D341Med (cell line): ENCODE measurements at places on chromosomes 7 and 10.

- peak; percentile 37 for DNase-seq
These were observed 1.4 kb downstream of the EPHB4 start for GRCh38 chr7:100825751-100826513.

GRCh38 chr10:129626309-129626708 lies 159.3 kb downstream of the MGMT start:
- DNase-seq, result no peak

DNA sequence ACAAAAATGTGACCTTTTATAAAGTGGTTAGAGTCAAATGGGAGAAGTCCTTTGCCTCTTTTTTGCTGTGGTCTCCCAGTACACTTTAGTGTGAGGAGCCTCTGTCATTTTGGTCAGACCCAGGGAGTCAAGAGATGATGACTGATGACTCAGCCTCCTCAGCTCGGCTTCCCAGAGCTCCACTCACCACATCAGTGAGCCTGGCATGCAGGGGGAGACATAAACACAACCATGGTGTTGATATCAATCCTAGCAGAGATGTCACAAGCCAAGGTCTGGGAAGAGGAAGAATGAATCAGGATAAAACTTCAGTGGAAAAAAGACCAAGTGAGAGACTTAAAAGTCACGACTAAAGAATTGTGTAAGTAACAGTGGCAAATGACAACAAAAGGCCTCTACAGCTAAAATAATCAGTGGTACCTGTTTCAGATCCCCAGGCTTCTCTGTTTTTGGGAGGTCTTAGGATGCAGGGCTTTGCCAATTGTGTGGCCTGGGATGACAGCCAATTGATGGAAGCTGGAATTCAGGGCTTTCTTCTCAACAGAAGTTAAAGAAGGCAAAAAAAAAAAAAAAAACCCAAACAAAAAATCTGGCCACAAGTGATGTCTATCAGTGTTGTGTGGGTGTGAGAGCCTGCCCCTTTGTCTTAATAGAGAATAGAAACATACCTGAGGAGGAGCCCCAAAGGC lies 50.2 kb downstream of the TFAM start:
- no peak for DNase-seq

- no peak for DNase-seq
These were observed 16.2 kb downstream of the FAM3C start for GRCh38 chr7:121379930-121380329.

DNA sequence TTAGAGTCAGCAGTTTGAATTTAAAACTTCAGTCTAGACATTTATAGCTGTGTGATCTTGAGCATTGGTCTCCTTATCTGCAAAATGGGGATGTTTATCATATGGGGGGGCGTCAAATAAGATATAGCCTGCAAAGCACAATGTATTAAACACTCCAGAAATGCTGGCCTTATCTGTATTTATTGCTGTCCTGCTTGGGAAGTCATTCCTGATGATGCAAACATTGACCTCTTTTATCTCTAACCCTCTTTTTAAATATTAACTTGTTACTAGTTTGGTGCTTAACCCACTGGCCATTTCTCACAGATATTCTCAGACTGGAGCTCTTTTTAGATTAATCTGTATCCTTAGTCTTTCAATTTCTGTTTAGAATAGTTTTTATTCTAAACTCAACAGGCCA lies 13.2 kb downstream of the MRPS33 start:
- DNase-seq, result no peak

DNA sequence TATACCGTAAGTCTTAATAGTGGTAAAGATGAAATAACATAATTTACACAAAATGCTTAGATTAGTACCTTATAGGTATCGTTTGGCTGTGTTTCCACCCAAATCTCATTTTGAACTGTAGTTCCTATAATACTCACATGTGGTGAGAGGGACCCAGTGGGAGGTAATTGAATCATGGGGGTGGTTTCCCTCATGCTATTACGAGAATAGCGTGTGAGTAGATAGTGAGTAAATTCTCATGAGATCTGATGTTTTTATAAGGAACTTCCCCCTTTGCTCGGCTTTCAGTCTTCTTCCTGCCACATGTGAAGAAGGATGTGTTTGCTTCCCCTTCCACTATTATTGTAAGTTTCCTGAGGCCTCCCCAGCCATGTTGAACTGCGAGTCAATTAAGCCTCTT lies 426.3 kb upstream of the POT1 start:
- no peak for DNase-seq

DNA sequence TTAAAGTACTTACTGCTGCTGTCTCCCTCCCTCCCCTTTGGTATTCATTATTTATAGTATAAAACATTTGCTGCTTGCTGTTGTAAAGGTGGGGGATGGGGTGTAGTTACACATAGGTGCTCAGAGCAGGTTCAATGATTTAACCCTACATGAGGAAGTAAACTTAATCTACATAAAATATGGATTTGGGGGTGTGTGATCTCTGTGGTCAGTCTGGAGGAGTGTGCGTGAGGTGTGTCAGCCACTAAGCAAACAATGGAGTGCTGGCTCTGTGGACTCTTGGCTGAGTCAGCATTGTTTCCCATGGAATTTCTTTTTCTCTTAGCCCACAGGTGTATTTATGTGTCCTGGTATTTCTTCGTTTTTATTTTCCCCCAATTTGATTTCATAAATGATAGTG lies 133.9 kb downstream of the AUTS2 start:
- no peak for DNase-seq

DNA sequence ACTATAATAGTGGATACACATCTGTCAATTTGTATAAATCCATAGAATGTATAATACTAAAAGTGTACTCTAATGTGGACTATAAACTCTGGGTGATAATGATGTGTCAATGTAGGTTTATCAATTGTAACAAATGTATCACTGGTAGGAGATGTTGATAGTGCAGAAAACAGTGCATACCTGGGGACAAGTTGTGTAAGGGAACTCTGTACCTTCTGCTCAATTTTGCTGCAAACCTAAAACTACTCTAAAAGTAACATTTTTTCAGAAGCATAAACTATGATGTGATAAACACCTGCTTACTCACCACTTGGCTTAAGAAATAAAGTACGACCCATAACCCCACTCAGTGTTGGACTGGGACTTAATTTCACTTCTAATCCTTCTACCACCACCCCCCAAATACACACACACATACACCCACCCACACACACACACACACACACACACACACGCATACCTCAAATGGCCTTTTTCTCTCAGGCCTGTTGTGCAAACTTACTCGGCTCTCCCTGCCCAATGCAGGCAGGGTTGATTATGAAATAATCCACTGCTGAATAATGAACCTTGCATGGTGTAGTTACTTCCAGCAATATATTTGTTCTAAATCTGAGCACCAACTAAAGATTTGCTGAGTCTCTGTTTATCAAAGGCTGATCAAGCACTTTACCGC lies 154.1 kb upstream of the KMT2E start:
- DNase-seq, result no peak

DNA sequence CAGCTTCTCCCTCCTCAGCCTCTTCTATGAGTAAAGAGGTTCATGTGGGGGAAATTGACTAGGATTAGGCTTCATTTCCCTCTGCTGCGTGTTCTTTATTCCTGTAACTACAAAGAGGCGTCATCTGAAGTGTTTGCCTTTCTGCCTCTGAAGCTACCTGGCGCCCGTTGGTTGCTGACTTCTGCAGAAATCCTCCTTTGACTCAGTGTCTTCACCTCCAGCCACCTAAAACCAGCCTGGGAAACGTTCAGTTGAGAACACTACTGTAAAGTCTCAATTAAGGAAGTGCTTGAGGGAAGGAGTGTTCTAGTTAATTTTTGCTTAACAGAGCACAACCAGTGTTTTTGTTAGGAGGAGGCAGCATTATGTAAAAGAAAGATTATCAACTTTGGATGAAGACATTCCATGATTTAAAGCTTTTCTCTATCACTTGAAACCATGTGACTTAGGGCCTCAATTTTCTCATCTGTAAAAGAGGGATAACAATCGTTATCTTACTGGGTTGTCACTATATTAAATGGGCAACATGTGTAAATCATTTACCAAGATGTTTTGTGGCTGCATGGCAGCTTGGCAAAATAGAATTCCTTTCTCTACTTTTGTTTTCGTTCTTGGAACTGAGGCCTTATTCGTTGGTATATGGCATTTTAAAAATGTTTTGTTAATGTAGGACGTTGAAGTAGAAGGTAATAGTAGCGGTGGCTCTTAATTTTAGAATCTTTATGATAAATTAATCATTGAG lies 642.9 kb downstream of the SDK1 start:
- no peak for DNase-seq

DNA sequence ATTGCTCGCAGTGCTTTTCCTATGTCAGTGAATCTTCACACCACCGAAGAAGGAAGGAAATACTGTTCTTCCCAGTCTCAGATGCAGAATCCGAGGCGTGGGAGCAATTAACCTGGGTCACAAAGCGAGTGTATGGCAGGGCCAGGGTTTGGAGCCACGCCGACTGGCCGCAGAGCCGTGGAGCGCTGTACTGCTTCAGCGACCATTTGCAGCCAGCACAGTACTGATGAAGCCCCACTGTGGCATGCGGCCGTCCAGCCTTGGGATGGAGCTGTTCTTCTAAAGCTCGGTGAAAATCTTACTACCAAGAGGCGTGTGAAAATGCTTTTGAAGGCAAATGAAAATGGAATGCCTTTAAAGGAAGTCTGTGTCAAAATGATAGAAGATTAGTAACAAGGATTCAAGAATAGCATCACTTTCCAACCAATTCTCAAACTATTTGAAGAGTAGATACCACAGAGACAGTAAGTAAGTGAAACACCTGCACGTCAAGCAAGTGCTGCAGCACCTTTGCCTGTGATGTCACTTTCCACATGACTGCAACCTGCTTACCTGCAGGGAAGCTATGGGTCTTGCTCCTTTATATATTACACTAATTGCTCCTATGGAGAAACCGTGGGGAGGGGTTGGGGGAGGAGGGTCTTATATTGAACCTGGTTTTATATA lies 4.9 kb downstream of the PPP2R2D start:
- DNase-seq, result no peak

- no peak for DNase-seq
These were observed 168.9 kb upstream of the PHF14 start for GRCh38 chr7:10804770-10805169.

- no peak for DNase-seq
These were observed 129.5 kb downstream of the SDK1 start for GRCh38 chr7:3430588-3430987.

GRCh38 chr10:91694170-91694794 lies 61.4 kb upstream of the PPP1R3C start:
- DNase-seq, result no peak

GRCh38 chr10:132138596-132138995 lies 48.2 kb upstream of the DPYSL4 start:
- no peak for DNase-seq

GRCh38 chr10:22874189-22874854 lies 53.5 kb upstream of the ARMC3 start:
- no peak for DNase-seq

DNA sequence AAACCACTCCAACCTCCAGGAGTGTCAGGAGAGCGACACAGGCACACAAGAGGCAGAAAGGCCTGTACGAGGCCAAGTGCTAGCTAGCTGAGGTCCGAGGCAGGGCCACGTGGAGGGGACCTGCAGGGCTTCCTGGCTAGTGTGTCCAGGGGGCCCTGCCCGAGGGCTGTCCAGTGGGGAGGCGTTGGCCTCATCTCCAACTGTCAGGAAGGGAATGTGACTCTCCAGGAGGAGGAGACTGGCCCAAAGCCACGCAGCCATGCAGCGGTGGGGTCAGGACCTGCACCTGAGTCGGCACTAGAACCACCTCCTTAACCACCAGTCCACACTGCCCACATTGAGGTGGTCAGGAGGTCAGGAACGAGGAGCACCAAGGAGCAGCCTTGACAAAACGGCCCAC lies 32.3 kb upstream of the FXYD4 start:
- no peak for DNase-seq

DNA sequence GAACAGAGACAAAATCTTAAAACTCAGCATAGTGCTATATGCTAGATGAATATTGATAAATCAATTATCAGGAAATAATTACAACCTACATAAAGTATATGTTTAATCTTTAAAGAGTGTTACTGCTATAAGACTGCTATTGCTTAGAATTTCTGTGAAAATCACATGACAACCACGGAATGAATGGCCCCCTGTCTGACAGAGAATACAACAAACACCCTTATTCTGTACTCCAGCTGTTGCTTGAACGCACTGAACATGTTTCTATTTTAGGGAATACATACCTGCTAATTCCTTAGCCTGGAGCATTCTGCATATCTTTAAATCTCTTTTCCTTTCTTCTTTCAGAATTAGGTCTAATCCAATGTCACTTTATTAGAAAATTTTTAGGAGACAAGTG lies 452.4 kb upstream of the PHF14 start:
- DNase-seq, result no peak

DNA sequence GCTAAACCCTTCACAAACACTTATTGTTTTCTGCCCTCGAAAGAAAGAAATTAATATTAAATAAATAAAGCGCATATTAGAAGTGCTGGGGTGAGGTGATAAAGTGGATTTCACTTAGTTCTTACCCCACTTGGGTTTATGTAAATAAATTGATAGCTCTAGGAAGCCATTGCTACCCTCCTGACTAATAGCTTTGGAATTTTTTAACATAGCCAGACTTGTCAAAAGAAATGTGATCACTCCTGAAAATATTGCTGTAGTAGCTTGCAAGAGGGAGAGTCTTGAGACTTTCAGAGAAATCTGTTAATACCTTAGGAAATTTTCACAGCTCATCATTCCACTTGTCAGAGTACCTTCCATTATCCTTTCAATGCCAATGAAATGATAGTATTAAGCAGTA lies 7.6 kb downstream of the ARL5B start:
- no peak for DNase-seq

DNA sequence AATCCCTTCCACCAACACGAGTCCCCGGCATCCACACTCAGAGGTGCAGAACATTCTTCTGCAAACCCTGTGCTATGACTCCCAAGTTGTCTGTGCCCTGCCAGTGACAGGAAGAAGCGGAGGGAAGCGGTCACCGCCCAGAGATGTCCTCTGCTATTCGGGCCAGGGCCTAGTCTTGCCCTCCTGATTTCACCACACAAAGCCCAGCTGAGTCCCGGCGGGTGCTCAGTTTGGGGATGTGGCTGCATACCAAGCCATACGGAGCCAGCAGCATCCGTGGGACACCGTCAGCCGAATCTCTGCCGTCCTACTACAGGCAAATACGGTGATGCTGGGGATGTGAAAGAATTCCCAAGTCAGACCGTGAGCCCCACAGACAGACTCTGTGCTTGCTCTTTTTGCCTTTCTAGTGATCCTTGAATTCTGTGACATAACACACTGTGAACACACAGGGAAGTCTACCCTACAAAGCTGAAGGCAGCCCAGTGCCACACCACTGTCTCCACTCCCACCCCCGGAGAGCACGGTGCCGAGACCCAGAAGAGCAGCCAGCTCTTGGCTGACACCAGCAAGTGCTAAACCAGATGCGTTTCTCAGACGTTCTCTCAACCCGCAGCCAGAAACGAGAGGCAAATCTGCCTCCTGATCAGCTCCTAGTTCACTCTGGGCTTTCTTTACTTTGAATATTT lies 2.0 kb downstream of the STK32C start:
- no peak for DNase-seq

- DNase-seq, result no peak
These were observed 169.9 kb upstream of the AOAH start for GRCh38 chr7:36894190-36894589.

- no peak for DNase-seq
These were observed 180.7 kb upstream of the KLF14 start for GRCh38 chr7:130914554-130915294.

GRCh38 chr10:103793920-103794883 lies 61.2 kb downstream of the SH3PXD2A start:
- DNase-seq, result no peak
